Neuronal stem cell (in vitro differentiated cells): ENCODE measurements at places on chromosomes 5 and 9.

DNA sequence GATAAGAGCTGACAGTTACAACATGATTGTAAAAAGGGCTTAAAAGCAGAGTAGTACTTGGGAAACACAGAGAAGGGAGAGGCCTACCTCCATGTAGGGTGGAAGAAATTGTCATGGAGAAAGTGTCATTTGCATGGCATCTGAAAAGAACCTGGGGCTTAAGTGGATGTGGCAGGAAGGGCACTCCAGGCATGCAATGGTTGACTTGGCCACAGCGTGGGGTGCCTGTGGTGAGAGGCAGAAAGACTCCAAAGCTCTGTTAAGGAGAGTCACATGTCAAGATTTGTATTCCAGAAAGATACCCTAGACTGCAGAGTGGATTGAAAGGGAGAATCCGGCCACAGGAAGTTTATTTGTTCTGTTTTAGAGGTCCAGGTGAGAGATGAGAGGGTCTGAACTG, 2.4 kb downstream of the POLR3G start:
- peaks cover 2% of the 10 kb centered on the region for H3K4me1 ChIP-seq
- H3K36me3 ChIP-seq, result no peaks in the 10 kb centered on the region
- no peak overlapping the region for H3K4me3 ChIP-seq
- peaks cover 14% of the 10 kb centered on the region for H3K27me3 ChIP-seq

- no peaks in the 10 kb centered on the region for H3K4me1 ChIP-seq
- no peak for DNase-seq
- peaks cover 4% of the 10 kb centered on the region for H3K36me3 ChIP-seq
- no peak overlapping the region for H3K4me3 ChIP-seq
These were observed 37.6 kb downstream of the KIF24 start for GRCh38 chr9:34291423-34291822.

GRCh38 chr9:91220491-91221135, 141.1 kb downstream of the AUH start:
- no peaks in the 10 kb centered on the region for H3K4me1 ChIP-seq
- H3K27ac ChIP-seq, result no peak overlapping the region
- H3K4me3 ChIP-seq, result no peak overlapping the region
- no peak for DNase-seq
- H3K36me3 ChIP-seq, result peaks cover 2% of the 10 kb centered on the region

DNA sequence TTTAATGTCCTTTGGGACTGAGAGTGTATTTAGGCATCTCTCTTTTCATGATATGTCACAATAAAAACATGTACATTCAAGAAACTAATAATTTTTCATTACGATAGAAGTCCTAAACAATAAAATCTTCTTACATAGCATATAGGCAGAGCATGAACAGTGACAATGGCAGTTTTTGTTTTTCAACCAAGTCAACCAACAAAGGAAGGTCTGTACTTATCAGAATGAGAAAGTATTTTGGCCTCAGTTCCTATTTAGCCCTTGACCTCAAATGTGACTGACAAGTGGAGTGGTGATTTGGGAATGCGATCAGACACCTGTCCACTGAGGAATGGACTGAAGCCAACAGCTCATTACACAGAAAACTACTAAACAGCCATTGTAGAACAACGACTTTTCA, 219.5 kb downstream of the TMEM161B start:
- no peak overlapping the region for H3K4me3 ChIP-seq
- no peaks in the 10 kb centered on the region for H3K27me3 ChIP-seq
- peaks cover 3% of the 10 kb centered on the region for H3K4me1 ChIP-seq
- no peak overlapping the region for H3K27ac ChIP-seq
- DNase-seq, result no peak
- no peaks in the 10 kb centered on the region for H3K36me3 ChIP-seq

DNA sequence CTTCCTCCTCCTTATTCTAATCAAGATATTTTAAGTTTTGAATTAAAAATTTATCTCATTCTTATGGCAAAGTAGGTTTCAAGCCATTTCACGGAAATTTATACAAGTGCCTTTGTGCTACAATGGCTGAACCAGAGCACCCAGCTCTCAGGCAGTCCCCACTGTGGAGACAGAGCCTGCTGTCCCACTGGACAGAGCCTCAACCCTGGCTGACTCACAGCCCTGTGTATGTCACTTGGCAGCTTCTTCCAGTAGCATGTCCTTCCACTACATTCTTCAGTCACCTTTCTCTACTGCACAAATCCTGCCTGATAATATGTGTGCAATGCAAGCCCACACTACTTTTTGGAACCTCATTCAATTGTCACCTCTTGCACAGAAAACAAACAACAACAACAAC, 253.1 kb downstream of the PDE4D start:
- no peaks in the 10 kb centered on the region for H3K27me3 ChIP-seq
- H3K27ac ChIP-seq, result no peak overlapping the region
- no peak overlapping the region for H3K4me3 ChIP-seq
- peaks cover 2% of the 10 kb centered on the region for H3K4me1 ChIP-seq

GRCh38 chr5:75509956-75510355, 1.5 kb downstream of the CERT1 start:
- H3K36me3 ChIP-seq, result no peaks in the 10 kb centered on the region
- no peak overlapping the region for H3K27ac ChIP-seq
- no peak overlapping the region for H3K4me3 ChIP-seq
- peaks cover 8% of the 10 kb centered on the region for H3K4me1 ChIP-seq

DNA sequence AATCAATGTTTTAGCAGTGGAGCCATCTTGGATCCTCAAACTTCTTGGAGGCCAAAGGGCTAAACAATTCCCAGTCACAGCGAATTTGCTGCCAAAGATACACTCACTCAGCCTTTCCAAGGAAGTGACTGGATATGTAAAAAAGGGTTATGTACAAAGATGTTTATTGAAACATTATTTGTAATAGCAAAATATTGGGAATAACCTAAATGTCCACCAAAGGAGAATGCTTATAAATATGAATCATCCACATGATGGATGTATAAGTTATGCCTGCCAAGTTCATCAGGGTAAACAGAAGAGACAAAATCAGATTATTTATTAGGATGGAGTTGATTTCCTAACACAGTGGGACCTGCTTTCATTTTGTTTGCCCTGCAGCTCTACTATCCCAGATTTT, 145.2 kb upstream of the ABCA1 start:
- no peak overlapping the region for H3K4me3 ChIP-seq
- DNase-seq, result no peak
